ENCODE measurements at places on chromosomes 4 and X. TPM values are rescaled to one million over a fixed set of nuclear protein-coding genes. Genes with fewer than 3 reads are reported as not detected.

RRAGB gene
- 4.3 TPM for total RNA-seq

HTN1 gene
- not detected for total RNA-seq

EDNRA gene
- total RNA-seq, result not detected

PASD1 gene
- total RNA-seq, result not detected

CYTL1 gene
- not detected for total RNA-seq

PPEF2 gene
- total RNA-seq, result not detected

CHIC1 gene
- 5.6 TPM for total RNA-seq

DCAF8L2 gene
- total RNA-seq, result not detected

DNA sequence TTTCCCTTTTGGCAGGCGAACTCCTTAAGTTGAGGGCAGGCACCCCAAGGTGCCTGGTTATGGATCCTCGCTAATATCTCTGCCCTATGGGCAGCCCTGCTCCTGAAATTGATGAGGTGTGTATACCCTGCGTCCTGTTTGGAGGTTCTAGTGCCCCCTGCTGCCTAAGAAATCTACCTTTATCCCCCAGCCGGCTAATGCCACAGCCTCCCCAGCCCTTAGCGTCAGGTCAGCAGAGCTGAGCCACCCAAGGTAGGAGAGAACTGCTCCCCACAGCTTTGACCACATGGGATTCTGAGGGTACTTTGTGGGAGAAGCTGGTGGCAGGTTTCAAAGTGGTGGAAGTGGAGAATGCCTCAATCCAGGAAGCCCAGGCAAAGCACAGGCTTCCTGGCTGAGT is 50.8 kb downstream of the ANAPC4 start:
- DNase-seq, result no peak

DNA sequence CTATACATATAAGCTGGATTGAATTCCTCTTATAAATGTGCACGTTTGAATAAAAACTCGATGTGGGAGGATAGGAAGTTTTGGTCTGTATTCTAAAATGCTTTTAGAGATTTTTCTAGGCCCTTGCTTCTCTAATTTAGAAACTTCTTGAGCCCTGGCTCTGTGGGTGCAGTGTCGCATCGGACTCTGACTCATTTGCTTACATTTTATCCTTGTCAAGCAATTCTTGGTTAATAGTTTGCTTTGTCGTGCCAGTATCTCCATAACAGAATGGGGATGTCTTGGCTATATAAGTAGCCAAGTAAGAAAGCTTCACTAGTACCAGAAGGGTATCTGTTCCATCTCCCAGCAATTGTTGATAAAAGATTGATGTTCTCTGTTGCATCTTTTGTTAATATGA is 10.7 kb downstream of the SGMS2 start:
- no peak for DNase-seq

DNA sequence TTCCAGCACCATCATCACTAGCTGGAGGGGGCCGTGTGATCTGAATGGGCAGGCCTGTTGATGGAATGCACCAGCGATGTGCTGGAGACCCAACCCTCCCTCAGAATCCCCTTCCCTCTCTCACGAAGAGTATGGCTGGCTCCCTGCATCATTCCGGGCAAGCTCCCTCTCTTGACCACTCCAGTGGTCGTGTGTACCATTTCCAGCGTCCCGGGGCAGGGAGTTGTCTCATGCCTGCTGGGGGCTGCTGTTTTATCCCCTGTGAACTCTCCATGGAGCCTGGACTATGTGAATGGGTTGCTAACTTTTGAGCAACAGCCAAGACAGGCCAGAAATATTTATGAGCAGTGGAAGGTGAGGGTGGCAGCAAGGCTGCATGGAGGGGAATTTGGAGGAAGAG is 8.1 kb downstream of the CSAG1 start:
- no peak for DNase-seq

DNA sequence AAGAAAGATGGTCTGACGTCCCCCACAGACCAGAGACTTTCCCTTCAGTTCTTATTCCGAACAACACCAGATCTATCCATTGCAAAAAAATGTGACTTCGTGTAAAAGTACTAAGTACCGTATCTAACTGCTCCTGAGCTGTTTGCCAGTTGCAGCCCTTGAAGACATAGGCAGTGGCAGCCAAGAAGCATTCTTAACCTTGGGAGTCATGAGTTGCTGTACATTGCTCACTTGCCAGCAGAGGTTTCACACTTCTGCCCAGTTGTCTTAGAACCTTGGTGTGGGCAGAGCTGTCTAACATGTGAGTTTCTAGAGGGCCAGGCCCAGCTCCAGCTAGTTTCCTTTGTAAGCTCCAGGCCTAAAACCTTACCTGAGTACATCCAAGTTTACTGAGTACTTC is 10.5 kb upstream of the CHRDL1 start:
- no peak for DNase-seq

DNA sequence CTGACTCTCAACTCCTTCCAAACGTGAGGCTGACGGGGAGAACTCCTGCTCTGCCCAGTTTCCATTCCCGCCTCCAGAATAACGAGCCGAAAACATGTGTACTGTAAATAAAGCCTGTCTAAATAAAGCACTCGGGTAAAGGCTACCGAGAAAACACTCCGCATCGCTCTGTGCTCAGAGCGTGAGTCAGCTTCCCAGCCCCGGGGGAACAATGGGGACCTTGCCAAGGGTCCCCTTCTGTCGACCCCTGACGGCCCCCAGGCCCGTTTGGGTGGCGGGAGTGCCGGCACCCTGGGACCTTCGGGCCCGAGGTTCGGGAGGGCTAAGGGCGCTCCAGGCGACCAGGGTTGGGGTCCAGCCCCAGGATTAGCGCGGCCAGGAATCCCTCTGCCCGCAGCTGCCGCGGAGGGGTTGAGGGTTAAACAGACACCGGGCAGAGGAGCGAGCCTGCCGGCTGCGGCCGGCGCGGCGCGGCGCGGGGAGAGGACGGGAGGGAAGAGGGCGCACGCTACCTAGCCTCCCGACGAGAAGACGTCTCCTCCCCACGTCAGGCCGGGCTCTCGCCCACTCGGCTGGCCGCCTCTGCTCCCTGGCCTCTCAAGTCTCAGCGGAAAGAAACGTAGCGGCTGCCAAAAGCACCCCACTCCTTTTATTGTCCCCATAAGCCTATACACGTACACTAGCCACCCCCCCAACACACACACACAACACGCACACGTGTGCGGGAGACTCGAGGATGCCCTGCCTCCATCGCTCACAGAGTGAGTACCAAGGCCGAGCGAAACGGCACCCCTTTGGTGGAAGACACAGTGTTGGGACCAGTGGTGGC is 85.5 kb downstream of the BCOR start:
- peak; percentile 39 for DNase-seq

GRCh38 chrX:5730556-5730955 is 498.1 kb downstream of the NLGN4X start:
- no peak for DNase-seq

DNA sequence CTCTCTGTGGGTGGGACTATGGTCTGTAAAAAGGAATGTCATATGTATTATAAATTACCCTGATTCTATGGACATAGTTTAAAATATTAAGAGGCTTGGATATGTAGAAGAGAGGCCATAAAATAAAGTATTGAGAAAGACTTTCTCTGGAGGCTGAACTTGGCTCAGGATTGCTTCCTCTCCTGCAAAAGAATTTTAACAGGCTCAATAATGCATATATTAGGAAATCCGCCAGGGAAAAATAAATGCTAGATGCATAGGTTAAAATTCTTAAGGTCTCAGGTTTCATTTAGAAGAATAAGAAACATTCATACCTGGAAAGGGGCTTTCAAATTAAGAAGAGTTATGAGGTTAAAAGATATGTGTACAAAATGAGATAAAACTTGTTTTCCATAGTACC is 424.3 kb downstream of the ARAP2 start:
- no peak for DNase-seq

DNA sequence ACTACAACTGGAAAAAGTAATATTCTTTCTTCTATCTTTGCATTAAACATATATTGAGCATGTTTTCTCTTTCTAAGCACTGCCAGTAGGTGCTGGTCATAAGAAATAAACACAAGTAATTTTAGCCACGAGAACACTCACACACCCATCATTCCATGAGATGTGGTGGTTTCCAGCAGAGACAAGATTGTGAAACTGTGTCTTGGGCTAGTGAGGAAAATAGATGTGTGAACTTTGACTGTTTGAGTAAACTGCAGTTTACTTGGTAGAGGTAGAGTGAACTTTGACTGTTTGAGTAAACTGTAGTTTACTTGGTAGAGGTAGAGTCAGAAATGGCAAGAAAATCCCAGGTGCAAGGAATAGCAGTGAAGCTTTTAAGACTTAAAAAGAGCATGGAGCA is 300.9 kb upstream of the HS3ST1 start:
- DNase-seq, result peak; percentile 46

DNA sequence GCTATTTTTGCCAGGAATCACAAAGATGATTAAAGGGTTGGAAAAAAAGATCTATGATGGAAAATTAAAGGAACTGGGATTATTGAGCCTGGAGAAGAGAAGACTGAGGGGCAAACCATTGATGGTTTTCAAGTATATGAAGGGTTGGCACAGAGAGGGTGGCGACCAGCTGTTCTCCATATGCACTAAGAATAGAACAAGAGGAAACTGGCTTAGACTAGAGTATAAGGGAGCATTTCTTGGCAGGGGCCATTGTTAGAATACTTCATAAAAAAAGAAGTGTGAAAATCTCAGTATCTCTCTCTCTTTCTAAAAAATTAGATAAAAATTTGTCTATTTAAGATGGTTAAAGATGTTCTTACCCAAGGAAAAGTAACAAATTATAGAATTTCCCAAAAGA is 75.1 kb downstream of the NPNT start:
- no peak for DNase-seq
